ENCODE measurements at places on chromosomes 5 and 9.

GRCh38 chr5:121088341-121088740, 624.2 kb downstream of the PRR16 start:
- no peak for DNase-seq

- DNase-seq = peak; percentile 39
These were observed 1941.1 kb upstream of the C9orf72 start for GRCh38 chr9:29514336-29514735.

GRCh38 chr5:178259623-178260536, 27.3 kb upstream of the PHYKPL start:
- no peak for DNase-seq

DNA sequence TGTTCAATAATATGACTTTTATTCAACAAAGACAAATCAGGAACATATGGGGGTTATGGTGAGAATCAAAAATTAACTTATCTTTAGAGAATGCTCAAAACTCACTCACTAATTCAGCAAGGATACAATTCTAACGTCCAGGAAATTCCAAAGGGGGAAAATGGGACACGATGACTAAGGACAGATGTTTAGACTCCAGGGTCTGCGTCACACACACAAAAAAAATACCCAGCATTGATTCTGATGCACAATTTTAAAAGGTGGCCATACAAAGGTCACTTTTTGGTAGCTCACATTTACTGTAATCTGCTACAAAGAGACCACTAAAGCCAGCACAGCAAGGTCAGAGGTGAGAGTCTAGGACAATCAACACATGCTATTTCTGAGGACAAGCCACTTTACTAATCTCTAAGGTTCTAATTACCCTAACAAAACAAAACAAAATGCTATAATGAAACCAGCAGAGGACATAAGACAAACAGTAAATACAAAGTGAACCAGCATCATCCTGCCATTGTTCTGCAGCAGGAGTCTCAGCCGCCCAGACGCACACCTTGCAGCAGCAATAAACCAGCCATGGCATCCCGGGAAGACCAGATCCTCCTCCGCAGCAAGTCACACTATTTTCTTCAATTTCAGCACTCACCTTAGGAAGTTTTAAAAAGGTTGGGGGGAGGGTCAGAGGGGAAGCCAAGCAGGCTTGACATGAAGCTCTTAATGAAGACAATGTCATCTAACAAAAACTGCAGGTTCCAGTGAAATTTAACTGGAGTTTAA, 57.8 kb downstream of the TTC39B start:
- DNase-seq = no peak

- DNase-seq = peak; percentile 98
These were observed 60.6 kb upstream of the ZFR start for GRCh38 chr5:32504989-32505596.

GRCh38 chr5:172044631-172045314, 38.3 kb upstream of the FBXW11 start:
- no peak for DNase-seq

GRCh38 chr5:74810915-74811314, 43.9 kb downstream of the NSA2 start:
- DNase-seq = no peak

GRCh38 chr9:8855046-8855445, 1055.5 kb upstream of the DMAC1 start:
- DNase-seq = peak; percentile 66

DNA sequence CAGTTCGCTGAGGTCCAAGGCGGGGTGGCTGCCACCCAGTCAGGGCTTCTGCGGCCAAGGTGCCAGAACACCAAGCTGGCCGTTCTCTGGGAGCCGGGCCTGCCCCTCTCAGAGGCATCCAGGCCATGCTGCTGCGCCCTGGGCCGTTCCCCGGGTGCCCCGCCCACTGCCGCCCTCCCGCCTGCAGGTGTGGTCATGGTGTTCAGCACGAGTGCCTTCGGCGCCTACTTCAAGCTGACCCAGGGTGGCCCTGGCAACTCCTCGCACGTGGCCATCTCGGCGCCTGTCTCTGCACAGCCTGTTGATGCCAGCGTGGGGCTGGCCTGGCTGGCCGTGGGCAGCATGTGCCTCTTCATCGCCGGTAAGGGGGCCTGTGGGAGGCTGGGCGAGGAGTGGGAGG, 7.7 kb downstream of the SLC2A8 start:
- no peak for DNase-seq

DNA sequence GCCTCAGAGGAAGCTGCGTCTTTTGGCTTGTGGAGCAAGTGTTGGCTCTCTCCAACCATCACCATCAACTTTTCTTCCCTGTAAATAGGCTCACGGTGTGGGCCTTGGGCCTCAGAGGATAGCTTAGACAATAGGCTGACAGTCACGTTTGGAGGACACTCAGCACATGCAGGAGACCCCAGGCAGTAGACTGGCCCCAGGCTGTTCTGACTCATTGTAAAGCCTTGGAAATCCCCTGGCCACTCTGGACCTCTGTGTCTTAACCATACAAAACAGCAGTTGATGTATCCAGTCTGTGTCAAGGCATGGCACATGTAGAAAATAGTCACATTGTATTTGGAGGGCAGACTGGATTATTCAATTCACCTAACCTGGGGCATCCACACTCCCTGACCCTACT, 18.6 kb downstream of the CD74 start:
- no peak for DNase-seq

DNA sequence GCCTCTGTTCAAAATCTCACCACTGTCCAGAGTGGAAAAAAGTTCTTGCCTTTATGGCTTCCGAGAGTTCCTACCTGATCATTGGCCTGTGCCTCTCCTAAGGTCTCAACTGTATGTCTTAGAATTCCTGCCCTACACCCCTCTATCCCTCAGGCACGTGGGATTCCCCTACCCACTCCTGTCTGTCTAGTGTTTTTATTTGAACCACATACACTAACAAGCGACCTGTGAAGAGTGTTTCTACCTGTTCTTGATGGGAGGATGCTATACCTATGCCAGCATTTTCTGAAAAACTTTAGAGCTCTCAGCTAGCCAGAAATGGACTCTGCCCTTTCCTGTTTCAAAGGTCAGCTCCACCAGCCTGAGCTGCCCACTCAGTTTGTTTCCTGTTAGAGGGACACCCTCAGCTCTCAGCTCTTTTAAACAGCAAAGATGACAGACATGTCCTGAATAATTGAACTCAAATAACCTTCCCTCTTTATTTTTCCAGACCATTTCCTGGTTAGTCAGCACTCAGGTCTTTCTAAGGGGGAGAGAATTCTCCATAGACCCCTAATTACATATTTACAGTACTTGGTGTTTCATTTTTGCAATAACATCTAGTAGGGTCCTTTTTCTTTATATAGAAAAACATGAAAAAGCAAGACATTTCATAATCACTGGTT, 214.8 kb downstream of the AOPEP start:
- DNase-seq = no peak

DNA sequence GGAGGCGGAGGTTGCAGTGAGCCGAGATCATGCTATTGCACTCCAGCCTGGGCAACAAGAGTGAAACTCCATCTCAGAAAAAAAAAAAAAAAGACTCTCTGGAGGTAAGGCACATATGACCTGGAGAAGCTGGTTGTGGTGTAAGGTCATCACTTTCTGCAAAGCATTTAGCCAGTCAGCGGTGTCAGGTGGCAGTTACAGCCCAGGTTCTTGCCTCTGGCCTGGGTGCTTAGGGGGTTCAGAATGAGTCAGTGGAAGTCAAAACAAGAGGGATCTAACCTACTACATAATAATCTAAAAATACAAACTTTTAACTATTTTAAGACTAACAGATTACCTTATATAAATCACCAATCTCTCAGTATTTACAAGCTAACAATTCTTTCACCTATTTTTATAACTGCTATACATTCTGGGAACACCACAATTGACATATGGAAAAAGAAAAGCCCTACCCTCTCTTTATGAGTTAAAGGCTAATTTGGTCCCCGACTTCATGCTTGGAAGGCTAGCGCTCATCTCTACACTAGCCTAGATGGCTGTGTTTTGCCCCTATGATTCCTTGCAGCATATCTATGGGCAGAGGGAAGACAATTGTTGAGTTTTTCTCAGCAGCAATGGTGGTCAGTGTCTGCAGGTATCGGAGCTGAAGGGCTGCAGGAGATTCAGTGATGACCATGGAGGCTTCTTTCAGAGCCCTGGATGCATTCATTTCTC, 29.2 kb downstream of the STOM start:
- no peak for DNase-seq

DNA sequence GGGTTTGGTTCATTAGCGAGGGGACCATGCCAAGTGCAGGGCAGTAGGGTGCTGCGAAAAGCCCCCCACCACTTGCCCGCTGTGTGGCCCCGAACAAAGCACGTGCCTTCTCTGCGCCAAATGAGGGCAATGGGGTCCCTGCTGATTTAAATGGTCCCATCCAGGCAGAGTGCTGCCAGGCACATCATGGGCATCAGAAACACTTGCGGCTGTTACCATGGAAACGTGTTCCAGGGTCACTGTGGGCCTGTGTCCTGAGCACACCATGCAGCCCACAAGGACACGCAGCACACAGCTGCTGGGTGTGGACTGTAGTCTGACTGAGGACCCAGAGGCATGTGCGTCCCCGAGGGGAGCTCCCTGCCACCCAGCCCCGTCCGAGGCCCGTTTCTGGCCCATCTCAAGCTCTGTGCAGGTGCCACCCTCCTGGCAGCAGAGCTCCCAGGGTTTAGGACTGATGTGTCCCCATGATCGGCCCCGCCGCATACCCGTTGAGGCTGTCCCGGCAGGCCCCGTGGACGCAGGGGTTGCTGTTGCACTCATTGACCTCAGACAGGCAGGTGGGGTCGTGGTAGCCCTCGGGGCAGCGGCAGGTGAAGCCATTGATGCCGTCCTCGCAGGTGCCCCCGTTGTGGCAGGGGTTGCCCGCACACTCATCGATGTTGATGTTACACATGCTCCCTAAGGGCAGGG, 31.3 kb upstream of the SEC16A start:
- DNase-seq = no peak

GRCh38 chr5:147803926-147804325, 21.4 kb upstream of the JAKMIP2 start:
- DNase-seq = no peak

DNA sequence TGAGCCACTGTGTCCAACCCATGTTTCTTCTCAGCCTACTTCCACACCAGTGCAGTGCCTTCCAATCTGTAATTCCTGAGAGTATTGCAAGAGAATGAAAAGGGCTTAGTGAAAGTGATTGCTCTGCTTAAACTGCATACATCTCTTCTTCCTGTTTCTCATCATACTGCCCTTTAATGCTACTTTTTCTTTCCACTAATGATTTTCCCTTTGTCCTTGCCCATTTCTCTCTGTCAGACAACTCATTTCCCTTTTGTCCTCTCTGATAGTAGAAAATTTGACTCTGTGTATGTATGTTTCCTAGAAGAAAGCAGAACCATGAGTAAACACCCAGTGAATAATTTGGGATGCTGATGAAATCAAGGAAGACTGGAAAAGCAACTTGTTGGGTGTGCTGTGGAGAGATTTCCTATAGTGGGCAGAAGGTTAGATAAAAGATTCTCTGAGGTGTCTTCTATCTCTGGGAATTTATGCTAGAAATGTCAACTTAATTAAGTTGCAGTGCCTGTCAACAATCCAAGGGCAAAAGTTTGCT, 102.2 kb upstream of the CHD1 start:
- no peak for DNase-seq

DNA sequence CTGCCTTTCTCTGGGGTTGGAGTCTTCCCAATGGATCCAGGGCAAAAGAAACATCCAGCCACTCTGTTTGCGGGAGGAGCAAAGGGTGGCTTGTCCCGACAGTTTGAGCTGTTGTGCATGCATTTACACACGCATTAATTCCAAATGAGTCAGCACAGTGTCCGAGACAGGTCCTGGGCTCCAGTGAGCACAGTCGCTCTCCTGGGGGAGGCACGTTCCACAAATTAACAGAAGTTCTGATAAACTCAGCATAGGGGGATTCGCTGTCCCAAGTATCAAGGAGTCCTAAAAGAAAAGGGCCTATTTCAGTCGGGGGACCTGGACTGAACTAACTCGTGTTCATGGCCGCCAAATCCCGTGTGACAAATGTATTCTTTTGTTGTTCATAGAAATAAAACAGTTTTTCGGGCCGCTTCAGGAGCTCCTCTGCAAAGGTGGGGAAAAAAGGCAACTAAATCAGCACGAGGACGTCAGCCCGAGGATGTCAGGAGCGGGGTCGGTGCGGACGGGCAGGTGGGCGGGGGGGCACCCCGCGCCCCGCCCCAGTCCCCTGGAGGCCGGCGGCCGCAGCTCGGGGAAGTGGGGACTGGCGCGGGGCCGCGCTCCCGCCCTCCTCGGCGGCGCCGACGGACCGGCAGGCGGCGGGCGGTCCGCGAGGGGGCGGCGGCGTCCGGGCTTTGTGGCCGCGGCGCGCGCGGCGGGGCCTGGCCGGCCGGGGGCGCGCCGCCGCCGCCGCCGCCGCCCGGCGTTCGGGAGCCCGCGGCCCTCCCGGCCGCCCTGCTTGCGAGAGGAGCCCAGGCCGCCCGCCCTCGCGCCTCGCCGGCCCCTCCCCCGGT, at the start of gene MSANTD3:
Gene MSANTD3, plus strand, starts transcription at position 614 of the 836 bp plus-strand sequence. CDS start 14,796 bp downstream, outside the sequence.
- peak; percentile 44 for DNase-seq

GRCh38 chr5:36523926-36524325, 82.5 kb upstream of the SLC1A3 start:
- DNase-seq = no peak

DNA sequence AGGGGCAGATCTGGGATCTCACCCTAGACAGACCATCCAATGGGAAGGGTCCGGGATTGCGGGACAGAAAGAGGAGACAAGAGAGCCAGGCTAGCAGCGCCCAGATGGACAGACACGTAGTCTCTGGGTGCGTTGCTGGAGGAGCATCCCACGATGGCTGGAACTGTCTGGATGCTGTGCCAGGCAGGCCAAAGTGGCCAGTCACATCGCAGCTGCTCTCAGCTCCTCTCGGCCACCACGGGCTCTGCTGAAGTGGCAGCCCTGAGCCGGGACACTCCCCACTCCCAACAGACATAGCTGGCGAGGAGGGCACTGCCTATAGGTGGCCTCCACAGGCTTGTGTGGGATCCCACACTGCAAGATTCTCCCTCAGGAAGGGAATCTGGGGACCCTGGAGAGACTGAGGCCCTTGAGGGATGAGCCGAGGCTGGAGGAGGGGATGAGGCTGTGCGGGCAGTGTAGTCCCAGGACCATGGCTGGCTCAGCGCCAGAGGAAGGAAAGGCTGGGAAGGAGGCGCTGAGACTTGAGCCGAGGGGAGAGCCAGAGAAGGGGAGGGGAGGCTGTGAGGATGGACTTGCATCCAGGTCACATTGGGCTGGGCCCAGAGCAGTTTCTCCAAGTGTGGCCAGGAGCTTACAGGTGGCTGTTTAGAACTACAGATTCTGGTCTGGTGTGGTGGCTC, 10.3 kb upstream of the WDR5 start:
- no peak for DNase-seq

GRCh38 chr5:98599016-98599415, 174.4 kb upstream of the RGMB start:
- no peak for DNase-seq
